ENCODE measurements at places on chromosomes 2 and 18.

GRCh38 chr2:234500394-234501006, 3.6 kb upstream of the ARL4C start:
- peak; percentile 62 for DNase-seq

GRCh38 chr18:56330366-56331110, 307.9 kb downstream of the TXNL1 start:
- no peak for DNase-seq

DNA sequence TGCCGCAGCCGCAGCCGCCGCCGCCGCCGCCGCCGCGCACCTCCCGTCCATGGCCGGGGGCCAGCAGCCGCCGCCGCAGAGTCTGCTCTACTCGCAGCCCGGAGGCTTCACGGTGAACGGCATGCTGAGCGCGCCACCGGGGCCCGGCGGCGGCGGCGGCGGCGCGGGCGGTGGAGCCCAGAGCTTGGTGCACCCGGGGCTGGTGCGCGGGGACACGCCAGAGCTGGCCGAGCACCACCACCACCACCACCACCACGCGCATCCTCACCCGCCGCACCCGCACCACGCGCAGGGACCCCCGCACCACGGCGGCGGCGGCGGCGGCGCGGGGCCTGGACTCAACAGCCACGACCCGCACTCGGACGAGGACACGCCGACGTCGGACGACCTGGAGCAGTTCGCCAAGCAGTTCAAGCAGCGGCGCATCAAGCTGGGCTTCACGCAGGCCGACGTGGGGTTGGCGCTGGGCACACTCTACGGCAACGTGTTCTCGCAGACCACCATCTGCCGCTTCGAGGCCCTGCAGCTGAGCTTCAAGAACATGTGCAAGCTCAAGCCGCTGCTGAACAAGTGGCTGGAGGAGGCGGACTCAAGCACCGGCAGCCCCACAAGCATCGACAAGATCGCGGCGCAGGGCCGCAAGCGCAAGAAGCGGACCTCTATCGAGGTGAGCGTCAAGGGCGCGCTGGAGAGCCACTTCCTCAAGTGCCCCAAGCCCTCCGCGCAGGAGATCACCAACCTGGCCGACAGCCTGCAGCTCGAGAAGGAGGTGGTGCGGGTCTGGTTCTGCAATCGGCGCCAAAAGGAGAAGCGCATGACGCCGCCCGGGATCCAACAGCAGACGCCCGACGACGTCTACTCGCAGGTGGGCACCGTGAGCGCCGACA, 2.4 kb downstream of the POU3F3 start:
- no peak for DNase-seq

DNA sequence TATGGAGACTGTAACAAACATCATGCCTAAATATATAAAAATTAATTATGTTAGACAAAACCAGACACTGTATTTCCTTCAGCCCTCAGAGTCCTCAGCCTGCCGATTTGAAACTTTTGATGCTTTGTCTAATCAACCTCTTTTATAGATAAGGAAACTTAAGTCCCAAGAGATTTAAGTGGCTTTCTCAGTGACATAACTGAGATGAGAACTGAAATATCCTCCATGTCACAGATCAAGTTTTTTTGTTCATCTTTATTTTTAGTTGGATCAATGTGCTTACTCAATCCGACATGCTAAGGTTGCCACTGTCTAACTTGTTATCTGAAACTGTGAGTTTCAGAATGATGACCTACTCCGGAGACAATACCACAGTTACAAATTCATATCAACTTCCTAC, 72.3 kb downstream of the BARD1 start:
- no peak for DNase-seq

DNA sequence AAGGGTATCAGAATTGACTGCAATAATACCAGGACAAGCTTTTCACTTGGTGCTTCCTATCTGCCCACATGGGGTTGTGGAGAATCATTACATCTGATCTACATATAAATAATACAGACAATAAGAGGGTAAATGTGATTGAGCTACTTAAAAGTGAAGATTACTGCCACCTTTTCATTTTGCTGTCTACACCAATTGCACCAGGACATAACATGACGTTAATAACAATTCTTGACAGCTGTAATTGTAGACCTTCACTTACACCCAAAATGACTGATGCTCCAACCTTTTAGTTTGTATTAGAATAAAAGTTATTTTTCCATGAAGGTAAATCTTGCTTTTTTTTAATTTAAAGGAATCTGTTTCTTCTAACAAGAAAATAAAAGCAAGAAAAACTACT, 36.5 kb upstream of the TTN start:
- no peak for DNase-seq

DNA sequence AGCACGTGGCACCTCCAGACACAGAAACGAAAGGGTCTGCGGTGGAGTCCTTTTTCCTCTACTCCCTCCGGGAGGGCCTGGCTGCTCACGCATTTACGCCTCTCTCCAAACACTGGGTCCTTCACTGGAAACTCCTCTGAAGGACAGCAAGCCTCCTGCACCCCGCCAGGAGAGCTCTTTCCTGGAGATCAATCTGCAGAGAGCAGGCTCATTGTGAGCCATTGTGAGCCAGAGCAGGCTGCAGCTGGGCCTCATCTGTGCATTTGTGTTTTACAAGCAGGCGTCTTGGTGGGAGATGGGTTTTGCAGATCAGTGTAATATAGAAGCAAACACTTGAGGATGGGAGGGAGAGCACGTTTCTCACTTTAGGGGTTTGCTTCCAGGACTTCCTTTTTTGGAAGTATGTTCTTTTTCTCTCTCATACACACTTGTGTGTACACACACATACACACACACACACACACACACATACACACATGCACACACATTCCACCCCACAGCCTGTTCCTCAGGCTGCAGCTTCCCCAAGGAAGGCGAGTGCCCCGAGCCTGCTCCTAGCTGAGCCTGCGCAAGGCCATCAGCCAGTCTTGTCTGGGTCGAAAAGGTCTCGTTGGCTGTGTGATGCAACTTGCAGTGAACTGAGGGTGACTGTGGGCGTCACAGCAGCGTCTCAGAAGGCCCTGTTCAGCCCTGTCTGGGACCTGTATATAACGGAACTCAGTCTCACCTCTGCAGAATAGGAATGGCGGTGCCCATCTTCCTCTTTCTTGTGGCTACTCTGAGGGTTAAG, 163.5 kb downstream of the GLI2 start:
- no peak for DNase-seq

DNA sequence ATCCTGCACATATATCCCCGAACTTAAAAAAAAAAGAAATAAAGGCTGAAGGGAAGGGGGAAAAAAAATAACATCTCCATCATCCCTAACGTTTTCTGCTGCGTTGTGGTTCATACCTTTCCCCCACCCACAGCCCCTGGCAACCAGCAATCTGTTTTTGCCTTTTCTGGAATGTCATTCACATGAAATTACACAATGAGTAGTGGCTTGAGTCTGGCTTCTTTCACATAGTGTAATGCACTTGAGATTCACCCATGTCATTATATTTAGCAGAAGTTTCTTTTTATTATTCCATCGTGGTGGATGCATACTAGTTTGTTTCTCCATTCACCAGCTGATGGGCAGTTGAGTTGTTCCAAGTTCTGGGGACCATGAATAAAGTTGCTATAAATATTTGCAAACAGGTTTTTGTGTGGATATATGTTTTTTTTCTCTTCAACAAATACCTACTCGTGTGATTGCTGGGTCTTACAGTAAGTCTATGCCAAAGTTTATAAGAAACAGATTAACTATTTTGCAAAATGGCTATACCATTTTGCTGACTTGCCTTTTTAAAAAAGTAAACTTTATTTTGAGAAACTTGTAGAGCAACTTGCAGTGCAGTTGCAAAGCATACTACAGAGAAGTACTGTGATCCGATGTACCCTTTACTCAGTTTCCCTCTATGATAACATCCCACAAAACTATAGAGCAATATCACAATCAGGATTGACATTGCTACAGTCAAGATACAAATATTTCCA, 322.5 kb downstream of the LPIN1 start:
- no peak for DNase-seq

DNA sequence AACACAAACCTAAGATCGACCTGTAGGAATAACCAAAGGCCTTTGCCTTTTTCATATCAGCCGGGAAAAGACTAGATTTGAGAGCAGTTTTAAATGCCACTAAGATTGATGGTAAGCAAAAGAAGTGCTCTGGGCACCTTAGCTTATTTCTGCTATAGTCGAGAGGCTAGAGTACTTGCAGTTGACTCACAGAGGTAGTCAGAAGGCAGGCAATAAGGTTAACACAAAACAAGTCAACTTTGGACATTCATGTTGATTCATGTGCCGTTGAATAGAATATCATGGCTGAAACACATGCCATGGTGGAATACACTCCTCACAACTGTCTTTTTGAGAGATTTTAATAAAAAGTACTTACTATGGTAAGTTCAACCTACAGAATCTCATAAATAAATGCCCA, 507.6 kb downstream of the ZEB2 start:
- no peak for DNase-seq

- DNase-seq, result no peak
Observed at GRCh38 chr2:220006152-220006621, 378.8 kb downstream of the SLC4A3 start.

- no peak for DNase-seq
Observed at GRCh38 chr2:185215497-185215896, 523.1 kb upstream of the FSIP2 start.

GRCh38 chr2:18110222-18110621, 231.8 kb downstream of the KCNS3 start:
- DNase-seq, result no peak

GRCh38 chr18:23994361-23994902, 20.1 kb upstream of the TTC39C start:
- DNase-seq, result peak; percentile 95

- no peak for DNase-seq
Observed at GRCh38 chr18:59818769-59819168, 81.0 kb upstream of the PMAIP1 start.

DNA sequence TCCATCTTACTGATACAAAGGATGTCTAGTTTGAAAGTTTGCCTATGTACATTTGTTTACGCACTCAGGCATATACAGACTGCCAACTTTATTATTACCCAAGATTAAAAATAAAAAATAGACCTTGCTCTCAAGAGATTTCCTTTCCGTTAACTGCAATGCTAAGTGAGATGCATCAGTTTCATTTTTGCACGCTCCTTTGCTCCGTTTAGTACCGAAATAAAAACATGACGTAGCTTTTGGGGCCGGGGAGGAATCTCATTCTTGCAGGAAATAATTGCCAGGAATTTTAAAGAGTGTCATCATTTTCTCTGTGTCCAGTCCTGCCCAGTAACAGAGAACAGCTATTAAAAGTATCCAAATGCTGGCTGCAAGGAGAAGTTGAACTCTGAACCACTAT, 169.5 kb downstream of the SLC8A1 start:
- DNase-seq, result no peak

- DNase-seq, result no peak
Observed at GRCh38 chr2:202679980-202680379, 45.2 kb downstream of the FAM117B start.

DNA sequence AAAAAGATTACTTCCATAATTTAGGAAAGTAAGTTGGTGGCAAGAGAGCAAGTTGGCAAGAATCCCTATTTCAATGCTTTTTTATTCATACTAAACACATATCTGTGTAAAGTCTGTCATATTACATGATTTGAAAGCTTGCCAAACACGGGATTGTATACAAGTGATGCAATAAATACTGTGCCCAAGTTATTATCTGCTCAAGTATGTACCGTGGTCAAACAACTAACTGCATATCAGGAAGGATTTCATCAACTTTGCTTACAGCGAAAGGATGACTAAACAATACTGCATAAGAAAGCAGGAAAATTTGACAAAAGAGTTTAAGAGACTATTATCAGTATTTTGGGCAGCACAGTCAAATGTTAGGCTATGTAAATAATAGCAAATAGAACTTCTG, 69.6 kb upstream of the SCN1A start:
- no peak for DNase-seq

DNA sequence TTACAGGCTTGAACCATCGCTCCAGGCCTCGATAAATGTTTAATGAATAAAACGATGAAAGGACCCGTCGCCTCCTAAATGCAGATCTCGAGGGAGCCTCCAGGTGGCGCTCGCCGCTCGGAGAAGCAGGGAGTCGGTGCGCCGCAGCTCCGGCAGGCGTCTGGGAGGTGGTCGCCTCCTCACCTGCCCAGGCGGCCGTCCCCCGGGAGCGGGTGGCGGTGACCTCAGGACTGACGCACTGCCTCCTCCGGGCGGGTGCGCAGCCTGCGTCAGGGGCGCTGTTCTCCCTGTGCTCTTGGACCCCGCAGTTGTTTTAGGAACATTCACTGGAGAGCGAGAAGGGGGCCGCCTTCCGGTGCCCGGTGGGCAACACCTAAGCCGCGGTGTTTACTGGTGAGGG, 38.6 kb upstream of the POLE4 start:
- no peak for DNase-seq

DNA sequence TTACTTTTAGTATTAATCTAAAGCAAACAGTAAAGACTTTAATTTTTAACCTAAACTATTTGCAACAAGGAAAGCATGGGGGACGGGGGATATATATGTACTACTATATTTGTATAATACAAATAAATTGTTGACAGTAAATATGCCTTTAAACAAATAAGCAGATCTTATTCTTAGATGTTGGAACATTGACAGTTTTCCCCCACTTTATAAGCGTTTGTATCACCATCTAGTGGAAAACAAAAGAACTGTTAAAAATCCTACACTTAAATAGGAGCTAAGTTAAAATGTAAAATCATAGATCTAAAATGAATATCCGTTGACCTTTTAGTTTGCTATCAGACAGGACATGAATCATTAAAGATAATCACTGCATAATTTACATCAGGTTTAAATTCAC, 50.0 kb downstream of the RBBP8 start:
- DNase-seq, result peak; percentile 11

DNA sequence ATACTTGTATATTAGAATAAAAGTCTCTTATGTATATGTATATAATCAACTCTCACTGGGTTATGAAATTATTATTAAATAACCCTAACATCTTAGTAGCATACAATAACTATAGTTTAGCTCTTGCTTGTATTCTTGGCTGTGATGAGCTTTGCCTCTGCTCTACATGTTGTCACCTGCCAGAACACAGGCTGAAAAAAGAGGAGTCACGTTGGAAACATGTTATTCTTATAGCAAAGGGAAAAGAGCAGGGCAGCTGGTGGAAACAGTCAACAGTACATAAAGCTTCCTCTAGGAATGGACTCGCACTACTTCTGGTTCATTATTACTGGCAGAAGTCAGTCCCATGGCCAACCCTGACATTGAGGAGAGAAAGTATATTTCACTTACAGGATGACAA, 362.0 kb upstream of the KYNU start:
- DNase-seq, result no peak

DNA sequence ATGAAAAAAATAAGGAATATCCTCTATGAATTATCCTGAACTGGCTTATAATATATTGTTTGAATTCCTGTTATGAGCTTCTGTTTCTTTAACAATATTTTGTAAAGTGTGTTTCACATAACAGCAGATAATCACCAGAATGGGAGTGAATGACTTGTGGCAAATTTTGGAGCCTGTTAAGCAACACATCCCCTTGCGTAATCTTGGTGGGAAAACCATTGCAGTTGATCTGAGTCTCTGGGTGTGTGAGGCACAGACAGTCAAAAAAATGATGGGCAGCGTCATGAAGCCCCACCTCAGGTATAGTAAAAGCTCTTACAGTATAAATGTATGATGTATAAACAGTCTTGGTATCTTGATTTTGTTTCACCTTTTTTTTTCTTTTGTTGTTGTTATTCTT, 5.9 kb downstream of the GEN1 start:
- no peak for DNase-seq

- peak; percentile 43 for DNase-seq
Observed at GRCh38 chr2:103174711-103175110, 412.9 kb downstream of the TMEM182 start.

- DNase-seq, result no peak
Observed at GRCh38 chr2:24225499-24226242, 50.8 kb downstream of the FAM228A start.

All from H4 (cell line).